ENCODE measurements at places on chromosomes 3 and 15.

GRCh38 chr3:102174312-102174712 is 260.5 kb upstream of the ZPLD1 start:
- no peak for DNase-seq

- no peak for DNase-seq
Observed at GRCh38 chr3:144708437-144708836, 736.8 kb downstream of the DIPK2A start.

GRCh38 chr15:43093026-43093425 is 12.8 kb downstream of the UBR1 start:
- DNase-seq = no peak

DNA sequence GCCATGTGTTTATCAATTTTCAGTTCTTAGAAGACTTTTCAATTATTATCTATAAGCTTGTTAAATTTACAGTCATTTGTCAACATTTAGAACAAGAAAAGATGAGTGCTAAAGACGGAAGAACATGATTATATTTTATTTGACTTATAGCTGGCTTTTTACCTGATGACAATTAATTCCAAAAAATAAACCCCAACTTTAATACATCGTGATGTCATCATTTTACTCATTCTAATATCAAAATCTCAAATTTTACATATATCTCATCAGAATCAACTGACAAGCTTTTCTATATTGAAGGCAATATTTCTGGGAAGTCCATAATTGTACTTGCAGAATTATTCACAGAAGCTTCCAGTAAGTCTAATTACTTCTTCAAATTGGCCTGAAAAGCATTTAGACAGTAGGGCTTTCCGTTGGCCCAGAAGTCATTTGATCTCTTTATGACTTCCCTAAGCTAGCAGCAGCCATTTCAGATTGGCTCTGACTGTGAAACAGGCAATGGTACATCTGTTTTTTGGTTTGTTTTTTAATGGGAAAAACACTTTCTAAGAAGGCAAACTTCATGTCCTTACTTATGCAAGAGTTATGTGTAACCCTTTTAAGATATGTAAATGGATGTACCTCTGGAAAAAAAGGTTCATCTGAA is 234.7 kb upstream of the PLSCR5 start:
- DNase-seq = no peak

DNA sequence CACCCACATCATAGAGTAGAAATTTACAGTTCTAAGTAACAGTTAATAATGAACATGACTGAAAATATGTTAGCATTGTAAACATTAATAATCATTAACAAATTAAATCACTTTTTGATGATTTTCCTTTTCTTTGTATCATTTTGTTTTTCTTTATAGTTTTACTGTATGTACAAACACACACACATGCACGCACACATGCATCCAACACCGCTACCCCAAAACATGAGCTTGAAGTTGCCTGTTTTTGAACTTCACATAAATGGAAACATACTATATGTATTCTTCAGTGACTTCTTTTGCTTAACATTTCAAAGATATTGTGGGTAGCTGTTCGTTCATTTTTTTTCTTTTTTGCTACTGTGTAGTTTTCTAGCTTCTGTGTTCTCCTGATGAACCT is 123.9 kb downstream of the FNDC3B start:
- DNase-seq = no peak

DNA sequence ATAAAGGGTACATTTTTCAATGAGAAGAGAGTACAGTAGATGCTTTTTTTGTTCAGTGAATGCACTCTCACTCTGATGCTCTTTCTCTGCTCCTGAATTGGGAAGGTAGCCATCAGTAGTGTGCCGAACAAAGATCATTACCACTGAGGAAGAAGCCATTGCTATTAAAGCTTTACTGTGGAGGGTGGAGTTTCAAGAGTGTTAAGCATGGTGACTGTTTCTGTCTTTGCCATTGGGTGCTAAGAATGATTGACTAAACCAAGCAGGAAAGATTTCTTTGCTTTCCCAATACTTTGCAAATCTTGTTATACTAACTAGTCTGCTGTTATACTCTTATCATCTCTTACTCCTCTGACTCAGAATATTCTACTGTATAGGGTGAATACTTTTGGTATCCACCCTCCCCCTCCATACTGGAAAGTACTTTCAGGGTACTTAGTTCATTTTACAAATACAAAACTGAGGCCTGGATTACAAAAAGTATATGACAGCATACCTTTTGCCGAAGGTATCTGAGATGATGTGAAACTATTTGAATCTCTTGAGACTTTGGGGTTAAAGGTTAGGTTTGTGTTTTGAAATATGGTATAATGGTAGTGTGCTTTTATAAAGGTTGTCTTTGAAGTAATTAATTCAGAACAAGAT is 1.7 kb downstream of the RAB11A start:
- DNase-seq = no peak

- DNase-seq = no peak
Observed at GRCh38 chr3:116018646-116019045, 395.3 kb downstream of the GAP43 start.

GRCh38 chr15:63299943-63300575 is 22.7 kb downstream of the APH1B start:
- no peak for DNase-seq

GRCh38 chr15:85673326-85673725 is 121.4 kb downstream of the KLHL25 start:
- DNase-seq = no peak

GRCh38 chr15:39589815-39590644 is 9.2 kb downstream of the THBS1 start:
- DNase-seq = no peak

DNA sequence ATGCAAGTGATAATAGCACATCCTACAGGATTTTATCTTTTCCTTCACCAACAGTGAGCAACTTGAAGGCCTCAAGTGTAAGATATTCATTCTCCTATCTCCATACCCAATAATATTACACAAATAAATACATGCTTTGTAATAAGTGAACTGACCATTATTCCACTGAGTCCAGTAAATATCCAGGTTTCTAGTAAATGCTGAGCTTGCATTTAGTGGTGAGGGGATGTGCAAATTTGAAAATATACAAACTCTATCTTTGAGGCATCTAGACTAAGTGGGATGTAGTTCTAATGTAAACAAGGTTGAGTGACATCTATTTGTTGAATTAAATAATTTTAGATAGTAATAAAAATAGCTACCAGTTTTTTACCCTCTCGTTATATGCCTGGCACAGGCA is 587.6 kb upstream of the IL12A start:
- no peak for DNase-seq

GRCh38 chr3:89098964-89099585 is 8.3 kb upstream of the EPHA3 start:
- peak; percentile 64 for DNase-seq

- no peak for DNase-seq
Observed at GRCh38 chr3:160544844-160545503, 20.4 kb downstream of the KPNA4 start.

DNA sequence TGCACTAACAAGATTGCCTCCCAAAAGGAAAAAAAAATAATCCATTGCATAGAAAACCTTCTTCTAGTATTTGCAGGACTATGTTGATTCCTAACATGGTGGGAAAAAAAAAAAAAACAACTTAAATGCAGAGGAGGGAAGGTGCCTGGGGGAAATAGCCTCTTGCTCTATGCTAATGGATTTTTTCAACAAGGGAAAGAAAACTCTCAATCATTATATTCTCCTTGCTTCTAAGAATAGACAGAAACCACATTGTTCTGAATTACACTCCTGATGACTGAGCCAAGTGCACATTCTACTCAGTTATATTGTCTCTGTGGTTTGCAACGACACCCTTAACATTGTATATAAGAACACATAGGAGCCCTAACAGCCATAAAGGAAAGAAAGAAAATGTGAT is 760.2 kb downstream of the NAALADL2 start:
- no peak for DNase-seq

- DNase-seq = no peak
Observed at GRCh38 chr3:169454823-169455222, 208.7 kb downstream of the MECOM start.

DNA sequence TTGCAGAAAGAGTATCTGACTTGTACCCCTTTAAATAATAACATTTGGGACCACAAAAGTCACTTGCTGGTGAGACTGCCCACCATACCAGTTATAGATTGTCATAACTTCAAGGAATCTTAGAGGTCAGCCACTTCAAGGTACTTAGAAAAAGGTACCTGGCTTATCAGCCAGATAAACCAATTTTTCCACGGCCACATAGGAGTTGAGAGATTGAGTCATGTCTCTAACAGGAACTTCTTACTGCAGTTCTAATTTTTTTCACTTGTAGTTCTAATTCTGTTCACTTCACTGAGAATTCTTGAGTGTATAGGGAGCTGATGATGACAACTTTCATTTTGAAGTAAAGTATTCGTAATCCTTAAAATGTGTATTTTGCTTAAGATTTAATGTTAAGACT is 317.1 kb upstream of the CBLB start:
- DNase-seq = no peak

DNA sequence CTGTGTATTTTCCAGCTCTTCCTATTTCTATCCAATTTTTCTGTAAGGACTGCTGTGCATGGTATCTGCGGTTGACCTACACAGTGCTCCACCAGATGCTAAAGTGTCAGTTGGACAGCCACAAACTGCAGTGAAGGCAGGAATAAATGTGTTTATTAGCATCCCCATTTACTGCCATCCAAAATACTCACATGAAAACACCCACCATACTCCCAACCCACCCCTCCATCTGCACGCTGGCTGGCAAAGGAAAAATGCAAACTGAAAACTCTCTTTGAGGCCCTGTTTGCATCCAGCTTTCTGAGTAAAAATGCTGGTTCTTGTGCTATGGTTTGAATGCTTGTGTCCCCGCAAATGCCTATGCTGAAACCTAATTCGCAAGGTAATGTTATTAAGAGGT is 515.5 kb downstream of the ZNF385D start:
- no peak for DNase-seq

- DNase-seq = no peak
Observed at GRCh38 chr3:104612218-104612617, 754.5 kb upstream of the ALCAM start.

- DNase-seq = no peak
Observed at GRCh38 chr3:139020036-139020867, 474 bp downstream of the PRR23B start.

DNA sequence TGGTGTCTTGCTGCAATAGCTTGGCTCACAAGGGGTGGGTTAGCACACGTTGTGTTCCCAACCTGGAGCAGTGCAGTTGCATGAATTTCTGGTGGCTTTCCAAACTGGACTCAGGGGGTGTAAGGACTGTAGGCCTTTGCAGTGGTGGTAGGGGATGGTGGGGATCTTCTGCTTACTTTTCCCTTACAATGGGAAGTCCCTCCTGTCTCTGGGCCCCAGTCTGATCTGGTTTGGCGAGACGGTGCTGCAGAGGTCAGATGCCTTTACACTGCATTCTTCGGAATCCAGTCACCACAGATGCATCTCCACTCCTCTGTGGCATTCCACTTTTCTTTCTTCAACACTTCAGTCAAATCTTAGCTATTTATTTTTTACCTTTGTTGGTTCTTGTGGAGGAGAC is 132.1 kb downstream of the DOCK3 start:
- DNase-seq = peak; percentile 57

GRCh38 chr3:17638356-17638755 is 104.1 kb downstream of the TBC1D5 start:
- no peak for DNase-seq

GRCh38 chr3:1855841-1856240 is 242.8 kb upstream of the CNTN4 start:
- no peak for DNase-seq

- no peak for DNase-seq
Observed at GRCh38 chr3:101643861-101644613, 32.9 kb downstream of the ZBTB11 start.

DNA sequence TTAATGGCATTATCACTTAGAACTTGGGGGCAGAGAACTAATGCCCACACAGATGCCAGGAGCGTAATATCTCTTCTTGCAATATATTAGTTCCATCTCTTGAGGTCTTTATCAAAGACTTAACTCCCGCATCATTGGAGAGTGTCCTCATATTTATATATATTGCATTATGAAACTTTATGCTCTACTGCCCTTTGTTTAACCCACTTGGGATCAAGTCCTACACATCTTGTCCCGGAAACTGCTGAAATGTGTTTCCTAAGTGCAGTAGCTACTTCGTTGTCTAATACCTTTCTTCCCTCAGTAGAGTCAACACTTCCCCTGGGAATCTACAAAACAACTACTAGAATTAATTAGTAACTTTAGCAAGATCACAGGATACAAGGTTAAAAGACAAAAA is 1029.2 kb downstream of the OTOL1 start:
- DNase-seq = no peak

GRCh38 chr3:94176988-94177745 is 114.3 kb downstream of the NSUN3 start:
- DNase-seq = no peak

- no peak for DNase-seq
Observed at GRCh38 chr15:89163271-89164055, 57.9 kb downstream of the RLBP1 start.

DNA sequence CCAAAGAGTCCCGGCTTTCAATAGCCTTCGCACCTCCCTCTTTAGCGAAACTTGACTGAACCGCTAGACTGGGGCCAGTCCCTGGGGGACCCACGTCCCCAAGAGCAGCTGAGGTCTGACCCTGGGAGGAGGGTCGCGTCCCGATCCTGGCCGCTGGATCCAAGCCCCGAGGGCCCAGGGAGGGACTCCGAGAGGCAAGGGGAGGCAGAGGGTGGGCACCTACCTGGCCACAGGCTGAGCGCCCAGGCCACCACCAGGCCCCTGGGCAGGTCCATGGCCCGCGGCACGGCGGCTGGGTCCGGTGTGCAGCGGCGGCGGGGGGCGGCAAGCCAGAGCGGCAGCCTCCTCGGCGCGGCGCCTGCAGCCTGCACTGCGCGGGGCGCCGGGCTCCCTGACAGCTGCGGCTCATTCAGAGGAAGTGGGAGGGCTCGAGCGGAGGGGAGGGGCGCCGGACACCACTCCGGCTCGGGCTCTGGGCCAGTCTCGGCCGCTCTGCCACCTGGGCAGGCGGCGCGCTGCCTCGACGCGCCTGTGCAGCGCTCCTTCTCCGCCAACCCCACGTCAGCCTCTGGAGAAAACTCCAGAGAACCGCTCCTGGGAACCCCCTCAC is at the start of gene ITGA11:
ITGA11 (minus strand) TSS at position 372 of the 610 bp plus-strand sequence; CDS start at position 275, 97 bp downstream.
- DNase-seq = peak; percentile 83

GRCh38 chr3:38264353-38264771 is 1.2 kb upstream of the SLC22A13 start:
- DNase-seq = no peak

- DNase-seq = no peak
Observed at GRCh38 chr3:49219132-49219531, 47.7 kb downstream of the KLHDC8B start.

DNA sequence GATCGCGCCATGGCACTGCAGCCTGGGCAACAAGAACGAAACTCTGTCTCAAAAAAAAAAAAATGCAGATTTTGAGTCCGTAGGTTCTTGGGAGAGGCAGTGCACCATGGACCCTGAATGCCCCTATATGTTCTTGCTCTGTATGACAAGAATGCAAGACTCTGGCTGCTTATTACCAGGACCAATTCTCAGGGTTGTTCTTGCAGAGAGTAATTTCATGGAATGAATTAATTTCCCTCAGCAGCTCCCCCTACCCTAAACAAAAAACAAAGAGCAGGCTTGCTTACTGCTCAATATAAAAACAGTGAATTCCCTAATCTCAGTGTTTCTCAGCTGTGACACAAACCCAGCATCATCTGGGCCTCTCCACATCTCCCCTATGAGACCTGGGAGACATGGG is 20.5 kb upstream of the DYNC1LI1 start:
- DNase-seq = no peak
